Hematopoietic multipotent progenitor cell treated with erythropoietin and hydrocortisone succinate and interleukin-3 and kit ligand, for 4 days (in vitro differentiated cells): ENCODE measurements at places on chromosomes 2 and 18.
A peak's percentile ranks its signal among the peaks of the same experiment; 100 is the strongest.

DNA sequence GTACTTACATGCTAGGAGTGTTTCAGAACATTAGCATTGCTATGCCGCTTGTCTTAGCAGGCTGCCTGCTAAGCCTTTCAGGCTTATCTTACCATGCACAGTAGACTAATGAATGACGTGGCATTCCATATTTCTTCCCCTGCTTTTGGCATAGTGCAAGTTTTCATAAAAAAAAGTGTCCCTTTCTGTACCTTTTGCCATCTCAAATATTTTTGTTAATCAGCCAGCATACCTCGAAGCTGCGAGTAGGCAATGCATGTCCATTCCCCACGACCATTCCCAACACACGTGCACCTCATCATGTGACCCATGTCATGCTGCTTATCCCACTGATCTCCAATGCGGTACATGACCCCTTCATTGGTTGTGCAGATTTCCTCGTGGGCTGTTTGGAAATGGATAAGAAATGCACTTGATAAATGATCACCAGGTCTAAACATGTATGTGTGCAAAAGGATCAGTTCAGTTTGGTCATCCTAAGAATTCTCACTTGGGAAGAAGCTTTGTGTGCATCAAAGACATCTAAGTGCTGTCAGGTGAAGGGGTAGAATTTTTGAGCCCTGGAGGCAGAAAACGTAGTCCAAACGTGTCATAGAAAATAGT is 13.9 kb downstream of the FN1 start:
- DNase-seq: peak; percentile 8

DNA sequence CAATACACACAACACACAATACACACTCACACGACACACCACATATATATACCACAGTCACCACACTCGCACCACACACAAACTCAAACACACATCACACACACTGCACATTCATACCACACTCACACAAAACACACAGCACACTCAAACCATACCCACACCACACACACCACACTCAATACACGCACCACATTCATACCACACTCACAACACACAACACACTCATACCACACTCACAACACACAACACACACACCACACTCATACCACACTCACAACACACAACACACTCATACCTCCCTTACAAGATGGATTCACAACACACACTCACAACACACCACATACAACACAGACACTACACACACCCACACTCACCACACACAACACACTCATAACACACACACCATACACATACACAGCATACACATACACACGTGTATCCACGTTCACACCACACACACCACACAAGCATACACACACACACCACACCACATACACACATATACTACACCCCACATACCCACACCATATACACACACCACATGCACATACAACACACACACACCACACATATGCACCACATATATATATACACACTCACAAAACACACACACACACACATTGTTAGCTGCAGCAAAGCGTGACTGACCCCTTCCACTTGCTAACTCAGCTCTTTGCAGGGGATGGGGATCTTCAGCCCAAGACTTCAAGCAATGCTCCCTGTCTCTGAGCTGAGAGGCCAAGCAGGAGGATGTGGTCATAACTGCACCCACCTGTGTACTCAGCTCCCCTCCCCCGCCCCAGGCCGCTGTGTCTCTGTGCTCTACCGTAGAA is 59.0 kb downstream of the SDC1 start:
- DNase-seq: peak; percentile 9

GRCh38 chr2:209456489-209456888 is 32.6 kb downstream of the MAP2 start:
- no peak for DNase-seq

DNA sequence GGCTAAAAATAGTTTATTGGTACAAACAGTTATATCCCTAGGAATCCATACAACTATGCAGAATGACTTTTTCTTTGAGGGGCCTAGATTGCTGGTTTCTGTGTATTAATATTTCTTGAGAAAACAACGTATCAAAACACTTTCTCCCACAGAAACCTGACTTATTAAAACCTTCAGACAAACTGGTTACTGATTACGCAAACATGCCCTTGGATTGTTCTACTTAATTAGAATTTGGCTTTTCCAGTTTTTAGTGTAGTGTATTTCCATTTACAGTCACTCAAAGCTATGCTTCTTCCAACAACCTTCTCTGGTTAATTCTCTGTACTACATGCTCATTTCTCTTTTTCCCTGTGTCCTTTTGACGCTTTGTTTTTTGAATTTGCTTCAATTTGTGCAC is 20.0 kb downstream of the VAPA start:
- DNase-seq: no peak

DNA sequence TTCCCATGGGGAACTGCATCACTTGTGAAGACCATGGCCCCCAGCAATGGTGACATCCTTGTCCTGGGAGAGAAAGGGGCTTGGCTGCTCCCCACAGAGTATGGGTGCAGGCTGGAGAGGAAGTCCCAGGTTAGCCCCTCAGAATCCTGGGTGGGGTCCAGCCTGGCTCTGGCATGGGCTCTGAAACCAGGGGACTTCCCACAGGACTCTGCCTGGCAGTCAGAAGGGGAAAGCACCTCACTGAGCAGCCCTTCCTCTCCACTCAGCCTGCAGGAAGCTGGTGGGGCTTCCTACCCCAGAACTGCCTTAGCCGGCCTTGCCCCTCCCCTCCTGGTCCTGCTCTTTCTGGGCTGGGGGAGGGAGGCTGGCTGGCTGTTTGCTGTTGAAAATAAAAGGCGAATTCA is 3.7 kb downstream of the NEURL3 start:
- peak; percentile 20 for DNase-seq

GRCh38 chr2:65416945-65417344 is 15.5 kb downstream of the SPRED2 start:
- no peak for DNase-seq

- DNase-seq: no peak
Measured at GRCh38 chr2:157246765-157247407, 10.6 kb upstream of the GALNT5 start.
